ENCODE measurements at places on chromosomes 7 and 10.
A peak's percentile ranks its signal among the peaks of the same experiment; 100 is the strongest.

DNA sequence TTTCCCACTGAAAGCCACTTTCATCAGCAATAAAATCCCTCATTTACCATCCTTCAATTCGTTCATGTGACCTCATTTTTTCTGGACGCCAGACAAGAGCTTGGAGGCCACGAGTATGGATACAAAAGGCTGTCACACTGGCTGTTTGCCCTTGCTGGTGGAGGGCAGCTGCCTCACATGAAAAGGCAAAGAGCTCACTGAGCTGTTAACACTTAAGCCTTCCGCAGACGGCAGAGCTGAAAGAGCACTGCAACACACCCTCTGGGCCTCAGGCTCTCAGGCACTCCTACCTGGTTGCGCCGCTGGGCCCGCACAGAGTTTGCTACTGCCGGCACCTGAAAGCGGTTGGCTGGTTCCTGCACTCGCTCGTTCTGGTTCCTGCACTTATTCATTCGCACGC, 193.5 kb downstream of the CFTR start:
- no peak for DNase-seq

DNA sequence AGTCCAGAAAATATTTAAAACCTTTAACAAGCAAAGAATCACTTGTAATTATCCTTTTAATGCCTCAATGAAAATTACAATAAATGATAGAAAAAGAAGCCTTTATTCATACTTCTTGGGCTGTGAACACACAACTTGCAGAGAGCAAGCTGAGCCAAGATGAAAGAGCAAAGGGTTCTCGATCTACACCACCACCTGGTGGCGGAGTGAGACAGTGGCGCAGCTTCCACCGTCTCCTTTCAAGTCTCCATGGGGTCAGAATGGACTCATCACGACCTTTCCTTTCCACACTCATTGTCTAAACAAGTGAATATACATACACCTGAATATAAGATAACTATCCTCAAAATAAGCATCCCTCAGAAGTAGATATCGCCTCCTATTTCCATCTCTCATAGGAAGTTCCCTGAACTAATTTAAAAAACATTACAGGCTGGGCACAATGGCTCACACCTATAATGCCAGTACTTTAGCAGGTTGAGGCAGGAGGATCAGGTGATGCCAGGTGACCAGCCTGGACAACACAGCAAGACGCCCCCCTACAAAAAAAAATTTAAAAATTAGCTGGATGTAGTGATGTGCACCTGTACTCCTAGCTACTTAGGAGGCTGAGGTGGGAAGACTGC, 40.7 kb downstream of the ATE1 start:
- peak; percentile 7 for DNase-seq

GRCh38 chr7:66415659-66416265, 210.6 kb downstream of the TPST1 start:
- no peak for DNase-seq

- no peak for DNase-seq
Observed at GRCh38 chr7:50474382-50475160, 24.4 kb upstream of the FIGNL1 start.

DNA sequence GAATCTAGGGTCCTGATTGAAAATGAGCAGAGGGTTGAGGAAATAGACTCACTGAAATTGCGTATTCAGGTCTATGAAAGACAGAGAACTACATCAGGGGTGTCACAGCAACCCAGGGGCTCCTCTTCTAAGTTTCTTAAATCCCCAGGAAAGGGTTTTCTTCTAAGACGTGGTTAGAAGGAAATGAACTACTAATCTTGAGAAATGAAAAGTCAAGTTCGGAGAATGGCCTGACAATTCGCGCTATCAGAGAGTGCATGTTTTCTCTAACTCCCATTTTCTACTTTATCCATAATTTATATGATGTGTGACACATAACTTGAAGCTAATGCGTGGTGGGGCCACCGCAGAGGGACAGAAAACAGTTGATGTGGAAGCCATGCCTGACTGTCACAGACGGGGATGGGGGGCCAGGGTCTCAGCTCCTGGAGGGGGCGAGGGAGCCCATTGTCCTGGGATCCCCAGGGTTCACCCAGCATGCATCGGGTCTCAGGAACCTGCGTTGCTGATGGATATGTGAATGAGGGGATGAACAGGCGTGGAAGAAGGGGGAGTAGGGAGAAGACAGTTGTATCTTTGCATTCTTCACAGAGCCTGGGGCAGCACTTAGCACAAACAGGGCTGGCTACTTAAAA, 86.3 kb downstream of the PTPRE start:
- DNase-seq, result no peak

GRCh38 chr10:131676800-131677421, 223.9 kb upstream of the PPP2R2D start:
- DNase-seq, result no peak

GRCh38 chr10:34116220-34116641, 698.9 kb downstream of the PARD3 start:
- DNase-seq, result no peak

DNA sequence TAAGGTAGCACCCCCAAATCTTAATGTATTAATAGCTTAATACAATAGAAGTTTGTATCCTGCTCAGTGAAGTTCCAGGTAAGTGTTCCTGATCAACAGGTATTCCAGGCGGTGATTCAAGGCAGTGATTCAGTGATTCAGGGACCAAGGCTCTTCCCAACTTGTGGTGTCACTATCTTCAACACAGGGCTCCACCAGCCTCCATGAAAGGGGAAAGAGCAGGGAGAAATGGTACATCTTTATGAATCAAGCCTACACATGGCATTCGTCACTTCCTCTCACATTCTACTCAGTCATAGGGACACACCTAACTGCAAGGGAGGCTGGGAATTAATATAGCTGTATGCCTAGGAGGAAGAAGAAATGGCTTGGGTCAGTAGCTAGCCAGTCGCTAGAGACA, 5.1 kb downstream of the GOLGA7B start:
- DNase-seq, result no peak

DNA sequence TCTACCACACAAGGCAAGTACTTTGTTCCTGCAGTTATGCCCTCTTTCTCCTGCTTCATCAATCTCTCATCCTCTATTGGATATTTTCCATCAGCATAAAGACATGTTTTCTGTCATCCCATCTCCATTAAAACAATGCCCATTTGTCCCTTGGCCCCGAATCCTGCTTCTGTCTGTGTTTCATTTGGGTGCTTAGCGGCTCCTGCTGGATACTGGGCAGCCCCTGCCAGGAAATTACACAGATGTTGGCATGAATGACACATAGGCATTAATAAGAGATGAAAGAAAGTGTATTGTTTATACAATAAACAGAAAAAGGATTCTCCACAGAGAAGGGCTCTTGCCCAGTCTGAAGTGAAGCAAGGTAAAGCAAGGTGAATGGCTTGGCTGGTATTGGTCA, 765.3 kb downstream of the REEP3 start:
- no peak for DNase-seq

GRCh38 chr10:98411768-98412167, 3.2 kb downstream of the PYROXD2 start:
- no peak for DNase-seq

DNA sequence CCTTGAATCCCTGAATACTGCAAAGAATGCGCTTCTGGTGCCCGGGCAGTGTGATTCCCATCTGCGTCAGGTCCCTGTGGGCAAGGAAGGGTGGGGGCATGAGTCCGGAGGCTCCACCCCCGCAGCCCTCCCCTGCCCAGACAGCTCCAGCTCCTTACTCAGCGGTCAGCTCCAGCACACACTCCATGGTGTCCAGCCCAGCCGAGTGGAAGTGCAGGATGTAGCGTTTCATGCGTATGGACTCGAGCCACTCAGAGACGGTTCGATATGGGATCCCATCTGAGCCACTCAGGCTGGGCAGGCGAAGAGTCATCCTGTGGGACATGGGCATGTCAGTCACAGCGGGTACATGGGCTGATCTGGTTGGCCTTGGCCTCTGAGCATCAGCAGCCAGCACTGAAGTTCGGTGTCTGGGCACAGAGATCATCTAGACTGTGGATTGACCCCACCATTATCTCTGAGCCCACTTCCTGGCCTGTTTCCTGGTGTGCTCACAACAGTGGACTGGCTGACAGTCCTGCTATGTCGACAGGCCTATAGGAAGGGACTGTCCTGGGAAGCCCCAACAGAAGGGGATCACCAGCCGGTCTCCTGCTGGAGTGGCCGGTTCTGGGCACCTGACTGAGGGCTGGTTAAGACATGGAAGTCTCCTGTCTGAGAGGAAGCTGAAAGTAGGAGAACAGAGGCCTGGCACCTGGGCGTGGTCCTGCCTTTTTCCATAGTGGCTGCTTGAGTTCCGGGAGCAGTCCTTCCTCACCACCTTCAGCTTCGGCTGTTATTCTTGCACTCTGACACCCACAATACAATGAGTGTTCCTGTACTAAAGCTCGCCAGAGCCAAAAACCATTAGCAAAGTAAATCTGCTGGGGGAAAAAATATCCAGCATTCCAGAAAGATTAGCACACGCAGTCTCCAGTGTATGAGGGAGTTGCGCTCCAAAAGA, 10.6 kb downstream of the ZYX start:
- DNase-seq, result no peak

GRCh38 chr7:47799524-47799923, 148.7 kb downstream of the PKD1L1 start:
- no peak for DNase-seq

All from stimulated activated CD8-positive, alpha-beta memory T cell treated with anti-CD3 and anti-CD28 coated beads, Interleukin-4, amount 100 ng/mL, for 1 hour (primary cell).